ENCODE measurements at places on chromosomes 3 and 15.

GRCh38 chr15:92395098-92395635 lies 1.5 kb downstream of the ST8SIA2 start:
- no peak for DNase-seq

DNA sequence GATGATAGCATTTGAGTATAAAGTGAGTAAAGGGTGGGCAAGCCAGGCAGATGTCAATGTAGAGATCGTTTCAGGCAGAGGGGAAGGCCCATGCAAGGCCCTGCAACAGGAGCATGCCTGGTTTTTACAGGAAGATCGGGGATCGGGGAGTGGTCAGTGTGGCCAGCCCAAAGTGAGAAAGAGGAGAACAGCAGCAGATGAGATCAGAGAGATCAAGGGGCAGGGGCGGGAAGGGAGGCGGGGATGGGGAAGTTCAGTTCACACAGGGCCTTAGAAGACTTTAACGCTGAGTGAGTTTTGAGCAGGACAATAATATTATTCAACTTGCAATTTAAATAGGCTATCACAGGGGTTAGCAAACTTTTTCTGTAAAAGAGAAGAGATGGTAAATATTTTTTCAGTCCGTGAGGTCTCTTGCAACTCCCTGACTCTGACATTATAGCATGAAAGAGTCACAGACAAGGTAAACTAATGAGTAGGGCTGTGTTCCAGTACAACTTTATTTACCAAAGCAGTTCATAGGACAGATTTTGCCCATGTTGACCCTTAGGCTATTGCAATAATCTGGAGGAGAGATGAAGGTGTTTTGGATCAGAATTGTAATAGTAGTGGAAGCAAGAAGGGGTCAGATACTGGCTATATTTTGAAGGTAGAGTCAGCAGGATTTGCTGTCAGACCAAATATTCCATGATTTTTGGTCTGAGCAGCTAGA lies 12.4 kb upstream of the CD47 start:
- no peak for DNase-seq

DNA sequence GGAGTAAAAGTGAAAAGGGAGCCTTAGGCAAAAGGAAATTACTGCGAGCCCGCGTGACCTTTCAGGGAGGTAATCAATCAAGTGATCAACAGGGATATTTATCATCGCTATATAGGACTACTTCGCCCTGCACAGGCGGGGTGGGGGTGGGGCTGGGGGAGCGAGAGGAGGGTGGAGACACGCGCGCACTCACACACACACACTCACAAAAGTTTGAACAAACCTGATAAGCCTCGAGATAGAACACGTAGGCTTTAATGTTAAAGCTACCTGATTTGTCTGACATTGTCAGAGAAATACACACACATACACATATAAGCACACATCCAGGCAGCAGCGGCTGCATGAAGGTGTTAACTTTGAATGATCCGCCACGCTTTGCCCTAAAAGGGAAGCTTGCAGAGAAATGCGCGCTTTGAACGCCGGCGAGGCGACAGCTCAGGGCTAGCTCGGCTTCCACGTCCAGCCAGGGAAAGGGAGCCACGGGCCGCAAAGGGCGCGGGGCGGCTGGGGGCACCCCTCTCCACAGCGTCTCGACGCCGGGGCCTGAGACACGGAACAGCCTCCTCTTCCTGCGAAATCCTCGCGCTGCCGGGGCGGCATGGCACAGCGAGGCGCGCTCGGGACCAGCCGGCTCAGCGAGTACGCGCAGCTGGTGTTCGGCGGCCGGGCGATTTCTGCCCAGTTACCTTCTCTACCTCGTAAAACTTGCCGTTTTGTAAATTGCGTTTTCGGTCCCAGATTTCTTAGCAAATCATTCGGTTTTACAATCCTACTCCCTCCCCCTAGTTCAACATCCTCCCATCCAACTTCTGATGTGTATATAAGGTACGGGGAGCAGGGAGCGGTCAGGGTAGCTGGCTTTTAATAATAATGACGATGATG lies 4.8 kb upstream of the MECOM start:
- no peak for DNase-seq

DNA sequence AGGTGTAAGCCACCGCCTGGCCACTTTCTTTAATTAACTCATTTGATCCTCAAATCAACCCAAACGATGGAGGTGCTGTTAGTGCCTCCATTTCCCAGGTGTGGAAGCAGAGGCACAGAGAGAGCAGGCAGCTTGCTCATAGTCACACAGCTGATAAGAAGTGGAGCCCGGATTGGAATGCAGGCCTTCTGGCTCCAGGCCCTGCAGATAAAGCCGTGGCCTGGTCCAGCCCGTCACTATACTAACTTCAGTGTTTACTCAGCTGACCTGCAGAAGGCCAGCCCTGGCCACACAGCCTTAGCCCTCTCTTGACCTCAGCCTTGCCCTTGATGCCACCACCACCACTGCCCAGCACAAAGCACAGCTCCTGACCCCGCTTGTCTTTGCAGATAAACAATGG lies 116.7 kb downstream of the NUP210 start:
- DNase-seq, result no peak

DNA sequence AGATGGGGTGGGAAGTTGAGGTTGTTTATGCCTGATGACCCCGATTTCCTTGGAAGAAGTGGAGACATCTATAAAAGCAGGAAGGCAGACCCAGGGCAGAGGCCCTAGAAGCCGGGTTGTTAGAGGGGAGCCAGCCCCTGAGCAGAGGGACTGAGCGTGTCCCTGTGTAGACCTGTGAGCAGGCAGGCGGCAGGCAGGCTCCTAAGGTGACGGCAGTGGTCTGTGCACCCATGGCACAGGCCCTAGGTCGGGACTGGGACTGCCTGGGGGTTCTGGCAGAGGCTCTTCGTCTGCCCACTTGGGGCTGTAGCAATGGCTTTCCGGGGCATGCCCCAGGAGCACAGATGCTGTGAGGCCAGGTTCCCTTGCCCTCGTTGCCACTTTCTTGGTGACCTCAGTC lies 9.9 kb downstream of the SEMA4B start:
- DNase-seq, result no peak

DNA sequence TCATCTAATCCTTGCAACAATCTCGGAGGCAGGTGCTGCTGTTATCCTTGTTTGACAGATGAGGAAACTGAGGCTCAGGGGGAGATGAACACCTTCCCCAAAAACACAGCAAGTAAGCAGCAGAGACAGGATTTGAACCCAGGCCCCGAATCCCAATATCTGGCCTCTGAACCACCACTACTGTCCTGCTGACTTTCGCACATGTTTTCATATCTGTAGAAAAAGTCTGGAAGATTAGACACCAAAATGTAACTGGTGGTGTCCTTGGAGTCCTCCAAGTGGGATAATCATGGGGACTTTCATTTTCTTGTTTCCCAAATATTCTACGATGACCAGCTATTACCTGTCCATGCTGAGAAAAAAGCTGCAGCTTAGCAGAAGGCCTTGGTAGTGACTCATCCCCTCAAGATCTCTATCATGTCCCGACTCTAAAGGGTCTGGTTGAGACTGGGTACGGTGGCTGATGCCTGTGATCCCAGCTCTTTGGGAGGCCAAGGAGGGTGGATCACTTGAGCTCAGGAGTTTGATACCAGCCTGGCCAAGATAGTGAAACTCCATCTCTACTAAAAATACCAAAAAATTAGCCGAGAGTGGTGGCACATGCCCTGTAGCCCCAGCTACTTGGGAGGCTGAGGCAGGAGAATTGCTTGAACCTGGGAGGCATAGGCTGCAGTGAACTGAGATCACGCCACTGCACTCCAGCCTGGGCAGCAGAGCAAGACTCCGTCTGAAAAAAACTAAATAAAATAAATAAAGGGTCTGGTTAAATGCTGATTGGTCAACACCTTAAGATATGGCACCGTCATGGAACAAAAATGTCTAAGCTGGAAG lies 8.6 kb downstream of the IRAK2 start:
- DNase-seq, result no peak

DNA sequence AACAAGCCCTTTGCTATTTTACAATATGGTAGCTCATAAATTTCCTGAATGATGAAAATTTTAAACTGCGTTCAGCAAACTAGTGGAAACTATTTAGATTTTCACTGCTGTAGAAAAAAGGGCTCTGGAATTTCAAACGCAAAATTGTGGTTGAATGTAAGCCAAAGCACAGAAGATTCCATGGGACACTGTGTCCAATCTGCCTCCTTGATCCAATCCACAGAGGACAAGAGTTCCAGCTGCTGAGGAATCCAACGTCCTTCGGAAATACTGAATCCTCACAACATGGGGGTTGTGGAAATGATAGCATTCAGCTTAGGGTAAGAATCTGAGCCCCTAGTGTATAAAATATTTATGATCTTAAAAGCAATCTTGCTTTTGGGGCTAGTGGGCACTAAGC lies 161.0 kb downstream of the PLD1 start:
- DNase-seq, result no peak

- no peak for DNase-seq
These were observed 16.1 kb downstream of the FILIP1L start for GRCh38 chr3:100097919-100098783.

- no peak for DNase-seq
These were observed 30.9 kb upstream of the ZNF609 start for GRCh38 chr15:64429448-64429847.

- no peak for DNase-seq
These were observed 17.4 kb downstream of the PLXNB1 start for GRCh38 chr3:48412375-48413001.
